ENCODE measurements at places on chromosomes 3 and 15. TPM values are rescaled to one million over a fixed set of nuclear protein-coding genes. Genes with fewer than 3 reads are reported as not detected.

GRCh38 chr3:190585805-190586630 is 72.1 kb downstream of the IL1RAP start:
- H3K36me3 ChIP-seq: no peaks in the 10 kb centered on the region
- H3K27ac ChIP-seq: no peak overlapping the region
- H3K27me3 ChIP-seq: no peaks in the 10 kb centered on the region
- H3K4me1 ChIP-seq: peaks cover 8% of the 10 kb centered on the region

- H3K36me3 ChIP-seq: no peaks in the 10 kb centered on the region
- no peaks in the 10 kb centered on the region for H3K4me1 ChIP-seq
- no peak overlapping the region for H3K27ac ChIP-seq
- H3K4me3 ChIP-seq: no peak overlapping the region
These were observed 839.8 kb upstream of the ALCAM start for GRCh38 chr3:104526901-104527401.

GRCh38 chr3:189144645-189145044 is 27.1 kb upstream of the TPRG1 start:
- no peak overlapping the region for H3K4me3 ChIP-seq
- no peak for DNase-seq

The SLC41A3 gene
- total RNA-seq: 37.5 TPM

- no peaks in the 10 kb centered on the region for H3K4me1 ChIP-seq
- H3K36me3 ChIP-seq: no peaks in the 10 kb centered on the region
- no peak overlapping the region for H3K4me3 ChIP-seq
- no peak for DNase-seq
These were observed 42.5 kb upstream of the SRGAP3 start for GRCh38 chr3:9291821-9292410.

DNA sequence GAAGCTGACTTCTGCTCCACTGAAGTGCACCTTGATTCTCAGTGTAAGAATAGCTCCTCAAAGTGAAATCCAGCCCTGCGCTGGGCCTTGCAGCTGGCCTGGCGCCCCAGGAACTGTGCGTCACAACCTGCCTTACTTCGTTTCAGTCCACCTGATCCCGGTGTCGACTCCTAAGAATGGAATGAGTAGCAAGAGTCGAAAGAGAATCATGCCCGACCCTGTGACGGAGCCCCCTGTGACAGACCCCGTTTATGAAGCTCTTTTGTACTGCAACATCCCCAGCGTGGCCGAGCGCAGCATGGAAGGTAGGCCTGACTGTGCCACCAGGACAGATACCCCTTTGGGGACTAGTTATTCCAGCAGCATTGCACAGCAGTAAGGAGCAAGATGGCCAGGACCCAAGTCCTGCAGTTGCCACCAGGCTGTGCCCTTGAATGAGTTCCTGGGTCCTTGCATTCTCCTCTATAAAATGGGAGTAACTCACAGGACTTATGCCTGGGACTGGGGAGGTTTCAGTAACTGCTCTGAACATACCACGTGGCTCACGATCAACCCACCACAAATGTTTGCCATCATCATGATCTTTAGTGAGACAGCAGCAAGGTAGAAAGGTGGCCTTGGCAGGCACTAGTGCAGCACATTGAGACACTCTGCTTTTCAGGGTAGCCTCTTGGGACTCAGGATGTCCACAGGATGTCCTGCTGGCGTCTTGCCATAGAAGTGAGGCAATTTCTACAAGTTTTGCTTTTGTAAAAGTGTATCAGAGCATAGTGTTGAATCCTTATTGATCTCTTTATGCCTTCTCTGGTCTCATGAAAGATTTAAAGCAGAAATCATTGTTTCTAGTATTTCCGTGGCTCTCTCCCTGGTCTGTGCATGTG is 46.8 kb downstream of the PXYLP1 start:
- H3K27me3 ChIP-seq: no peaks in the 10 kb centered on the region
- H3K36me3 ChIP-seq: no peaks in the 10 kb centered on the region
- H3K4me3 ChIP-seq: no peak overlapping the region
- no peak overlapping the region for H3K27ac ChIP-seq
- peaks cover 5% of the 10 kb centered on the region for H3K4me1 ChIP-seq
- no peak for DNase-seq

DNA sequence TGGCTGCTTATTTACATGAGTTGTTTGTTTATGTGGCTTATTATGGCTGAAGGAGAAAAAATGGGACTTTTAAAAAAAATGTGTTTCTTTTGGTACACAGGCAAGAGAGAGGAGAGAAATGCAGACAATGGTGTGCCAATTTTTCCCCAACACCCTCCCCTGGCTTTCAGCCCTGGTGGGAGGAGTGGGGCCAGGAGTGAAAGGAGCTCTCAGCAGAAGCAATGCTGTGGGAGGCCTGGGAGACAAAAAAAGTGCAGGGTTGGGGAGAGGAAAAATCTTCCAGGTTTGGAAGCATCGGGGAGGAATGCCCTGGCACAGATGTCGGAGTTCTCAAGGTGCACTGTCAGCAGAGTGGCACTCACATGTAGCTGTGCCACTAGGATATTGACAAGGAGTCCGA is 117.7 kb upstream of the FOXB1 start:
- H3K4me1 ChIP-seq: no peaks in the 10 kb centered on the region
- peaks cover 2% of the 10 kb centered on the region for H3K27me3 ChIP-seq
- no peak overlapping the region for H3K27ac ChIP-seq
- no peaks in the 10 kb centered on the region for H3K36me3 ChIP-seq
- DNase-seq: no peak

DNA sequence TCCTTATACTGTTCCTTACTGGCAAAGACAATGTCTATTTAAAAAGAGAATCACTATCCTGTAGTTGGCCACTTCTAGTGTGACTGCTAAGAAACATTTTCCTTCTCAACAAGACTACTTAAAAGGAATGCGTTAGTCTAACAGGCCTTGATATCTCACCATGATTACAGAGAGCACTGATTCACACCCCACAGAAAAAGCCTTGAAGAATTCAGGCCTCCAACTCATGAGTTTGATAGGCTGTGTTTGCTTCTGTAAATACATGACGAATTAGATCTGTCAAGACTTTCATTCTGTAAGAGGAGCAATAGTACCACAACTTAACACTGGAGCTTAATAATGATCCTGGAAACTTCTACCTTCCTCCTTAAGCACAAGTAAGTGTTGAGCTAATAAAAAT is 432.8 kb upstream of the NR2F2 start:
- H3K4me1 ChIP-seq: no peaks in the 10 kb centered on the region
- no peak for DNase-seq
- H3K4me3 ChIP-seq: no peak overlapping the region
- H3K27me3 ChIP-seq: no peaks in the 10 kb centered on the region

- DNase-seq: no peak
- H3K4me1 ChIP-seq: peaks cover 78% of the 10 kb centered on the region
- no peaks in the 10 kb centered on the region for H3K27me3 ChIP-seq
These were observed 30.7 kb downstream of the SLC6A6 start for GRCh38 chr3:14433106-14433505.

DNA sequence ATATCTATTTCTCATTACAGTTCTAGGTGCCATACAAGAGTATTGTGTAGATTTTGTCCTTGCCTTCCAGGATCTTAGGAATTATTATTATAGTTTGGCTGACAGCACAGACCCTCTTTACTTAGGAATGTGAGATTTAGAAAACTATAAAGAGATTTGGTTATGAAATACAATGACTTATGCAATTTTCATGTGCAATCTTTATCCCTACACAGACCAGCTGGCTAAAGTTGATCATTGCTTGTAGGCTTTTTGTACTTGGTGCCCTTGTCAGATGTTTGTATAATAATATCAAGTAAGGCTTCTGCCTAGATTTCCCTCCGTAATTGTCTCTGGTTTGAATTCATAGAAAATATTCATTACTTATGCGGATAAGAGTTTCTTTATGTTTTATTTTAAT is 174.5 kb upstream of the GAP43 start:
- no peaks in the 10 kb centered on the region for H3K36me3 ChIP-seq
- no peaks in the 10 kb centered on the region for H3K27me3 ChIP-seq
- H3K4me3 ChIP-seq: no peak overlapping the region
- DNase-seq: no peak
